Stimulated activated CD8-positive, alpha-beta memory T cell treated with anti-CD3 and anti-CD28 coated beads, Interleukin-4, amount 100 ng/mL, for 1 hour (primary cell): ENCODE measurements at places on chromosomes 2 and 18.

DNA sequence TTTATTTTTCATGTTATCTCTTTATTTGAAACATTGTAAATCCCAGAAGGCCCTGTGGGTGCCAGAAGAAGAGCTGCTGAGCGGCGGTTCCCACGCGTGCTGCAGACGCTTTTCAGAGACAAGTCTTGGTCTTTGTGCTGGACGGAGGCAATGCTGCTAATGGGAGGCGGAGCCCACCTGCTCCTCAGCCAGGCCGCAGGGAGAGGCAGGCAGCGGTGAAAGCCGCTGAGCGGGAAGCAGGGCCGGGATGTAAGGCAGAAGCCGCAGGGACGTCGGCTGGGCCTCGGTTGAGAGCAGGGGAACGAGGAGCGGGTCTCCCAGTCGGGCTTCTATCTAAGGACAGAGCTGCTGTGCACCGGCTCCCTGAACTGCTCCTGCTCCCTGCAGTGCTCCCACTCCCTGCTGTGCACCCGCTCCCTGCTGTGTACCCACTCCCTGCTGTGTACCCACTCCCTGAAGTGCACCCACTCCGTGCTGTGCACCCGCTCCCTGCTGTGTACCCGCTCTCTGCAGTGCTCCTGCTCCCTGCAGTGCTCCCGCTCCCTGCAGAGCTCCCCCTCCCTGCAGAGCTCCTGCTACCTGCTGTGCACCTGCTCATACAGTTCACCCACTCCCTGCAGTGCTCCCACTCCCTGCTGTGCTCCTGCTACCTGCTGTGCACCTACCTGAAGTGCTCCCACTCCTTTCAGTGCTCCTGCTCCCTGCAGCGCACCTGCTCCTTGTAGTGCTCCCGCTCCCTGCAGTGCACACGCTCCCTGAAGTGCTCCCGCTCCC lies 16.4 kb downstream of the TMEM18 start:
- no peak for DNase-seq

GRCh38 chr2:147648471-147648870 lies 196.4 kb upstream of the ACVR2A start:
- DNase-seq = no peak

- no peak for DNase-seq
Measured at GRCh38 chr2:73244580-73244979, 10.5 kb downstream of the CCT7 start.

DNA sequence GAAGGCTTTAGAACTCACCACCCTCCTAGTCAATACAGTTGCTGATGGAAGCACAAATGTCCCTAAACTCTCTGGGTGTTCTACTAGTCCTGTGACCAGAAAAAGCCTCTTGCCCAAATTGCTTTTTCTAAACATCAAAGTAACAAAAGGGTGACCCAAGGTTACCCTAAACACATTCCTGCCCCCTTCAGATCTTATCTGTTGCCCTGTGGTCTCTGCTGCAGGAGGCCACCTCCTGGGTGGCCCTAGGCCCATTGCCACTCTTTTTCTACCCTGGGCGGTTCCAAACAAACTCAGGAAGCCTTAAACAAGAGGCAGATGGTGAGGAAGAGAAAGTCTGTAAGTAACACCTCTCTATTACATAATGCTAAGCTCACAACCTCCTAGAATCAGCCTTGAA lies 3.3 kb downstream of the RNF152 start:
- DNase-seq = no peak

GRCh38 chr2:39488450-39488849 lies 51.4 kb upstream of the MAP4K3 start:
- DNase-seq = no peak
